ENCODE measurements at places on chromosomes 2 and 18. TPM values are rescaled to one million over a fixed set of nuclear protein-coding genes. Genes with fewer than 3 reads are reported as not detected.

- no peak for DNase-seq
Measured at GRCh38 chr2:152464851-152465470, 130.0 kb downstream of the FMNL2 start.

DNA sequence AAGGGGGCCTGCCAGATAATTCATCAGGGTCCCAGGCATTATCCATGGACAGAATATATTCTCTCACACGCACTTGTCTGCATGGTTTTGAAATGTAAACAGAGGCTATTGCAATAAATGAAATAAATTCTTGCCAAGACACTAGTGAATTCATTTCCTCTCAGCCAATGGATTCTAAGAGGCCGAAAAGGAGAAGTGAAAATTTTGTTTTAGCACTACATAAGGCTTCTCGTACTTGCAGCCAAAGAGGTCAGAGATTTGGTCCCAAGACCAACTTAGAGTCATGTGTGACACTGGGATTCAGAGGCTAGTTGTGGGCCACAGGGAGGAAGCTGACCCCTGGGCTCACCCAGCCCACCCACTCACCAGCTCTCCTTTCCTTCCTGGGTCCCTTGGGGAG is 184.1 kb upstream of the GLI2 start:
- no peak for DNase-seq

DNA sequence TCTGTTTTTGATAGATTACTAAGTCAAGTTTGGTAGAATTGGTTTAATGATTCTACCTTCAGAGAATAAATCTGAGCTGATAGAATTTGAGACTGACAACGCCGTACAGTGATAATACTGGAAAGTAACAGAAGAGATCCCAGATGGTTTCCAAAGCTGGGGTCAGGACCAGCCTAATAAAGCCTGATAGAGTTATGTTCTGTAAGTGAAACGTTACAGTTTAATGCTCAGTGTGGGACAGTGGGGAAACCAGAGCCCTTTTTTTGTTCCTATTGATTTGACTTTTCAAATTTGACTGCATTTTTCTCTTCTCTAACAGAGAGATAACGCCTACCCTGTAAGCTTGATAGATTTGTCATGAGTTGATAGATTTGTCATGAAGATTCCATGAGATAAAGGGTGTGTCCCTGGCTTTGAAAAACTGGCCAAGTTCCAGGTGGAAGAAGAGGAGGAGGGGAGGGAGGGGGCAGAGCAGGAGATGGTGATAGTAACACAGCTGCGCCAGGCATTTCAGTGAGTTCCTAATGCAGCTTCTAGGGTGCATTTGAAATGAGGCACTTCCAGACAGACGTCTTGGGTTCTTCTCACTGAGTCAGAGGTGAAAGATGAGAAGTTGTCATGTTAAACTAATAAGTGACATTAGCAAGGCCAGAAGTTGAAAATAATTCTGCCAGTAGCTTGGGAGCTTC is 65.1 kb downstream of the CERS6 start:
- peak; percentile 37 for DNase-seq

DNA sequence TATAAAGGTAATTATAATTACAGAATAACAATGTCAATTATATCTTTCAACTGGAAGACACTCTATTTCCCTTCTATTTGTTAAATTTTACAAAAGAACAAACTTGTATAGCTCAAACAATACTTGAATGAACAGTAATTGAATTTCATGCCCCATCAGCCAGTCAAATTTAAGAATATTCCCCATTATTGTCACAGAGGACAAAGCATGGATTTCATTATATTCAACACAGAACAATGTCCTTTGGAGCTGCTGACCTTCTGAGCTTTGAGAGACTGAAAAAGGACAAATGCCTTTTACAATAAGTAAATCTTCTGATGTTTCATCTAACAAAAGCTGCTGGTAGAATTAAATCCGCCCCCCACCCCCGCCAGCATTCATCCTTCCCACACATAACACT is 187.5 kb upstream of the MC4R start:
- no peak for DNase-seq

DNA sequence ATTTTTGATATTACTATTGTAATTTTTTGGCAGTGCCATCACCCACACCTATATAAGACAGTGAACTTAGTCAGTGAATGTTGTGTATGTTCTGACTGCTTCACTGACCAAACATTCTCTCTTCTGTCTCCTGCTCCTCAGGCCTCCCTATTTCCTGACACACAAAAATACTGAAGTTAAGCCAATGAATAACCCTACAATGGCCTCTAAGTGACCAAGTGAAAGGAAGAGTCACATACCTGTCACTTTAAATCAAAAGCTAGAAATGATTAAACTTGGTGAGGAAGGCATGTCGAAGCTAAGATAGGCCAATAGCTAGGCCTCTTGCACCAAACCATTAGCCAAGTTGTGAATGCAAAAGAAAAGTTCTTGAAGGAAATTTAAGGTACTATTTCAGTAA is 151.9 kb downstream of the RND3 start:
- no peak for DNase-seq

GRCh38 chr18:29693334-29693733 is 1349.2 kb downstream of the DSC3 start:
- DNase-seq = no peak

- no peak for DNase-seq
Measured at GRCh38 chr2:59077981-59078531, 836.9 kb upstream of the FANCL start.

DNA sequence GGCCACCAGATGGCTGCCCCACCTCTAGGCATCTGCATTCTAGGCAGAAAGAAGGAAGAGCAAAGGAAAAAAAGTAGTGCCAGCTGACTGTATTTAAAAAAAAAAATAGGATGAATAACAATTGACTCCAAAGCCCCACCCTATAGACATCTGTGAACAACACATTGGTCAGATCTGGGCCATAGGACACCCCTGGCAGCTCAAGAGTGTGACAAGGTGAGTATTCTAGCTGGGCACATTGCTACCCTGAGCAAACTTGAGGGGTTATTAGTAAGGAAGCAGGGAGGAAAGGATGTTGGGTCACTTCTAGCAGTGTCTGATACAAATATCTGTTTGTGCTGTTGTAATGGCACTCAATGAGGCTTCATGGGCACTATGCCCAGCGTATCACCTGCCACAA is 58.6 kb upstream of the NPAS2 start:
- no peak for DNase-seq

DNA sequence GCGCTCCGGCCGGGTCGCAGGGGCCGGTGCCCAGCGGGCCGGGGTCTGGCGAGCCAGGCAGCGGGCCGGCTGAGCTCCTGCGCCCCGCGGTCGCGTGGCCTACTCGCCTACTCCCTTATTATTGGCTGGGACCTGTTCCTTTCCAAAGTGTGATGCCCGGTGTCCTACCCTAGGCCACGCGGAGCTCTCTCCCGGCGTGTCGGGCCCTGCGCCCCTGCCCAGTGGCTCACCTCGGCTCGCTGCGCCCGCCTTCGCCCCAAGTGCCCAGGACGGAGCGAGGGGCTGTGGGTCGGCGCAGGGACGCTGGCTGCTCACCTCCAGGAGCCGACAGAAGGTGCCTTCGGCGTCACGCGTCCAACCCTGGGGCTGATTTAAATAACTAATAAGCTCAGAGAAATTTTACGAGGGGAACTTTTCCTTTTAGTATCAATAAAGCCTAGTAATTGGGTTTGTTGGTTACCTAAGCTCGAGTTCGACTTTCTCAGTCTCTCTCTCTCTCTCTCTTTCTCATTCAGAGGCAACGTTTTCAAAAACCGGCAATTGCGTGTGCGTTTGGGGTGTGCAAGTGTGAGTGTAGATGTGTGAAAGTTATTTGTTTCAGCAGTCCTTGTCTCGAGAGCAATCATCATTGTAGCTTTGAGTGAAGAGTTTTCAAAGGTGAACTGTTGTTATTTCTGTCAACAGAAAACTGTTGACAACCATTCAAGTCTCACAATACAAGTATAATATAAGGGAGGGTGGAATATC is 7.0 kb upstream of the SATB2 start:
- DNase-seq = no peak

DNA sequence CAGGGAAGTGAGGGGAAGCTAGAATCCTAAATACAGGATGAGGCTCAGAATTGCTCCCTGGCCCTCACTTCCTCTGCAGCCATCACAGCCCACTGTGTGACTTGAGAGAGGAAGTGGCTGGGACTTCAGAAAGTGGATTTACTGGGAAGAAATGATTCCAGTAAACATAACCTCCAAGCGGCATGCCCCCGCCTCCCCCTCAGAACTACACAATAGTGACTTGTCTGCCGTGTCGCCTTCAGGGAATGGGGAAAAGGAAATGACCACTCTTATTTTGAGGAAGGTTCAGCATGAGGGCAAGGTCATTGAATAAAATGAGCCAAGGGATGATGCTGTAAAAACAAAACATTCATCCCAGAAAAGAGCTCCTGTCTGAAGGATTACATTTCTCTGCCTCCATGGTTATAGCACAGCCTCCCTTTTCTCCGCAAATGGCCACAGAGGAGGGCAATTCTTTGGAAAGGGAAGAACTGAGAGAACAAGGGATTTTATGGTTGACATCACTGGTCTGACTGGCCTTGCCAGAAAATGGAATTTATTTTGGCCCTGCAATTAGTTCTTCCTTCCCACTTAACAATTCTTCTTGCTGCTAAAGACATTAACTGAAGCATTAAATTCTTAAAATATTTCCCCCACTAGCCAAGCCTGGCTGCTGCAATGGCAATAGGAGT is 78.9 kb upstream of the DAPL1 start:
- no peak for DNase-seq

DNA sequence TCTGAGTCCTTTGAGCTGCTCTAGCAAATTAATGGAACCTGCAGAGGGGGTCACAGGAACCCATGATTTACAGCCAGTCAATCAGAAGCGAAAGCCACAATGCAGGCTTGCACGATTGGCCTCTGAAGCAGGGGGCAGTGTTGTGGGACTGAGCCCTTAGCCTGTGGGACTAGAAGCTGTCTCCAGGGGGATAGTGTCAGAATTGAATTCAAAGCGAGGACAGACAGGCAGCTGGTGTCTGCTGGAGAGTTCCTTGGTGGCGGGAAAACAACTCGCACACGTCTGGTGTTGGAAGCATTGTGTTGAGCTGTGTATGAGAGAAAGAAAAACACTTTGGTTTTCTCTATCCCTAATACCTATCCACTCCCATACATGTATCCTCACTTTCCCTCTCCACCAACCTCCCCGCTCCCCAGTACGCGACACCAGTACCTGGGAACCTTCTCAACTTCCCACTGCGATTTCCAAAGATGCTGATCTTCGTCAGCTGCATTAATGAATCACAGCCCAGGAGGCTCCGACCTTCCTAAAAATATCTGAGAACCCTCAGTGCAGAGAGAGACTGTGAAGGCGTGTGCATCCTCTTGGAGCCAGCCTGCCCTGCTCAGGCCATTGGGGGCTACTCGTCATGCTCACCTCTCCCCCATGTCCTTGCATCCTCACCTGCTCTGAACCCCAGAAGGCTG is 88.2 kb downstream of the HS1BP3 start:
- no peak for DNase-seq

DNA sequence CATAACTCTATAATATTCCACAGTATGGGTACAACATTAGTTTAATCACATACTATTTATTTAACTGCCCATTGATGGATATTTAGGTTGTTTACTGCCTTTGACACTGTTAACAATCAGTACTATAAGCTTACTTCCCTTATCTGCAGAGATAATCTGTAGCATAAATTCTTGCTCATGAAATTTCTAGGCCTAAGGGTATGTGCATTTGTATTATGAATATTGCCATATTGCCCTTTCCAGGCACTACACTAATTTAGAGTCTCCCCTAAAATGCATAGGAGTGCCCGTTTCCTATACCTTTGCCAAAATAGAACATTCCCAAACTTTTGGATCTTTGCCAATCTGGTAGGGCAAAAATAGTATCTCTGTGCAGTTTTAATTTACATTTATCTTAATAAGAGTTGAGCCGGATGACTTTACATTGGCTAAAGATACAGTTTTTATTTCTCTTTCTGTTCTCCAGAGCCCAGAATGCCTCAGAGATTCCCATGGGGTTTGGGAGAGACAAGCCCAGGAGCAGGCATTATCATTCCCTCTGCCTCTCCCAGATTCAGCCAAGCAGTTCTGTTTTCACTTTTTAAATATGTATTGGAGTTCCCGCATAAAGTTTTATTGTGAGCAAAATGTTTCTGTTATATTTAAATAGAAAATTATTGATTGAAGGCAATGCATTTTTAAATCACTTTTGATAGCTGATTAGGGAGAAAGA is 102.8 kb downstream of the CAPN13 start:
- no peak for DNase-seq

DNA sequence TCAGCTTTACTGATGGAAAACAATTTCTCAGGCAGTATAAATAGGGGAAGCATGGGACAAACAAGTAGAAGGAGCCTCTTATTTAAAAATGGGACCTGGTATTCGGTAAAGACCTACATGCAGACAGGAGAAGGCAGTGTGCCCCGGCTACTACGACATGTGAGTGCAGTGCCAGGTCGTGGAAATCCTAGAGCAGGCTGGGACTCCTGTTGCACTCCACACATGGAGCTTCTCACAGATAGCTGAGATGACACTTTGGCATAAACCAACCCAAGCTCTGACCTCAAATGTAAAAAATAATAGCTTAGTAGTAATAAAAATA is 885 bp upstream of the DSEL start:
- DNase-seq = peak; percentile 45

- DNase-seq = peak; percentile 80
Measured at GRCh38 chr2:118112771-118113334, 24.6 kb downstream of the INSIG2 start.

DNA sequence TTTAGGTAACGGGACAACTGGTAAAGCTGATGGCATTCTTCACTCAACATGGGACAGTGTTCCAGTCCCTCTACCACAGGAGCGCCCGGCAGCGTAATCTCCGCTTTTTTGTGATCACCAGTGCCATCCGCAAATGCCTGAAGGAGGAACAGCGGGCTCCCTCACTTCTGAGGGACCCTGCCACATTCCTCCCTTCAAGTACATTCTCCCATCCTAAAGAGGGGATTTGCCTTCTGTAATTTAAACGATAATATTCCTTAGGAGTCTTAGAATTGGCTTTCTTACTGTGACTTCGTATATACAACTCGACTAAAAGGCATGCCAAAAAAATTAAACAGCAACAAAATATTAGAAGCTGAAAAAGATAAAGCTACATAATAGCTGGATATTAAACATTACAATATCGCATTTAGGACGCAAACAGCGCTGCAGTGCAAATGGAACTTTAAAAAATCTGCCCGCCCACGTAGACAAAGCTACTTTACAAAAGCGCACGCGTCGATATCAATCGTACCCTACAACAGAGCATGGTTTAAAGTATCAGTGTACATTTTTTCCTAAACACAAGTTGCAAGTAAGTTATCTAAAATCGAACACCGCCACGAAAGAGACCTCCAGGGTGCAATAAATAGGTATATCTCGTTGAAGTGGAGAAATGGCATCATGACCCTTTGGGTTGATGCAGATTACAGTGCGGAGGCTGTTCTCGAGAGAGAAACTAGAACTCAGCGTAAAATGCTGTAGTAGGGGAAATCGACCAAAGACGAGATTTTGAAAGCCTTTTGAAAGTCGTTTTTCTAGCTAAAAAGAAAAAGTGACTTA is 2.3 kb upstream of the VSNL1 start:
- peak; percentile 63 for DNase-seq

YPEL5 gene
- total RNA-seq = 101 TPM

ANKRD53 gene
- total RNA-seq = not detected

PER2 gene
- total RNA-seq = 2.8 TPM

COL5A2 gene
- 962 TPM for total RNA-seq

LIMS3 gene
- 3.9 TPM for total RNA-seq

STARD6 gene
- total RNA-seq = not detected

THSD7B gene
- total RNA-seq = not detected

IL1RN gene
- not detected for total RNA-seq

CYP27C1 gene
- total RNA-seq = 0.65 TPM

MSGN1 gene
- total RNA-seq = not detected
